ENCODE measurements at places on chromosomes 5 and 9.

GRCh38 chr9:36192196-36192595, 1.5 kb downstream of the CLTA start:
- DNase-seq = no peak

DNA sequence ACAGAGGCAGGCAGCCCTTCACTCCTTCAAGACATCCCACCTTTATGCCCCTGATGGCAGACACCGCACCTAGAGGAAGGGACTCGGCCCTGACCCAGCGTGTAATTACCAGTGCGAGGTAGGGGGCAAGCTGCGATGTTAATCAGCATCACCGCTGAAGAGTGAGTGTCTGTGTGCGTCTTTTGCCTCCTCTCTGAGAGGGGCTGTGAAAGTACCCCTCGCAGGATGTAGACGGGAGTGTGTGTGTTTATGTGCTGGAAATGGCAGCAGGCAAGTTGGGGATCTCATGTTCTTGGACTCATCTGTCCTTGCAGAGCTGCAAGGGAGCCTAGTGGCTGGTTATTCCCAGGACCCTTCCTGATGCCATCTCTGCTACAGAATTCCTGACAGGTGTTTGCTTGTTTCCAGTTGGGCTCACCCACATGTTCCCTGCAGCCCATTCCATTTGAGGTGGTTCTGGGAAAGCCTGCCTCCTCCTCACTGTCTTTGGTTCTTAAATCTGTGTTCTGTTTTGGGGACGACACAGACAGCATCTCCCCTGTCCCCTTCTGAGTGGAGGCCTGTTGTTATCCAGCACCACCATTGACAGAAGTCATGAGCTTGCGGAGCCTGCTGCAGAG, 70.5 kb downstream of the ZNF618 start:
- no peak for DNase-seq

DNA sequence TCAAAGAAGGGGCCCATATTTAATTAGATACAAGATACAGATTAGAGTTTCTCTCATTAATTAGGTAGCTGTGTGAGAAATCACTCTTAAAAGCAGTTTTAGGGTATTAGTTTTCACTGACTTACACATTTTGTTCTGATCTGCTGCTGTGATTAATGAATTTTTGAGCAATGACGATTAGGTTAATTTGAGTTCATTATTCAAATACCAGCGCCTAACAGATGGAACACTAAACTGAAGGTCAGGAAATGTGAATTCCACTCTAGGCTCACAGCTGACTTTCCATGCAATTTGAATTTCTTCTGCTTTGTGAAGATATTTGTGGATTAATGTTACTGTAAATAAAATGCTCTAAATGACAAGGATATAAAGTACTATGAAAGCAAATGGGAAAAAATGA, 380.6 kb downstream of the ADGRV1 start:
- no peak for DNase-seq

GRCh38 chr5:112201141-112201540, 217.9 kb downstream of the EPB41L4A start:
- DNase-seq = no peak

- peak; percentile 11 for DNase-seq
Observed at GRCh38 chr5:137320056-137321045, 178.8 kb downstream of the SPOCK1 start.

DNA sequence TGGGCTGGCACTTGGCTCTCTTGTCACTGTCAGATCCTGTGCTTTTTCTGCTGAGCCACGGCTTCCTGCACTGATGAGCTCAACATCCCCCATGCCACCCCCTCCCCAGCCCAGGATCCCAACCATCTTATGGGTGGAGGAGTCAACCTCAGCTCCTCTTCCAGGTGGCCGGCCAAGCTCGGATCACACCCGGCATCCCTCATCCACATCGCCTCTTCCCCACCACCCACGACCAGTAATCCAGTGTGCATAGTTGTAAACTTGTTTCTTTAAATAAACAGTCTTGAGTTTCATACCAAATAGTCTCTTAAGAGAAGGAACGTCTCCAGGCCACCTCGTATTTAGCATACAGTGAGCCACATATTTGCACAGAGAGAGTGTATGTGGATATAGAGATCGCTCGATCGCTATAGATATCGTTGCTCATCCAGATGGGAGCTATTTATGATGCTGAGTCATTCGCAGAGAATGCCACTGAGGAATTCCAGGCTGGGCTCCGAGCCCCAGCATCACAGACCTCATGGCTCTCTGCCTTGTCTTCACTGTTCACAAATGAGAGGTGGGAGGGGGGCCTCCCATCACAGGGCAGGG, 61.8 kb upstream of the CPLX2 start:
- no peak for DNase-seq

DNA sequence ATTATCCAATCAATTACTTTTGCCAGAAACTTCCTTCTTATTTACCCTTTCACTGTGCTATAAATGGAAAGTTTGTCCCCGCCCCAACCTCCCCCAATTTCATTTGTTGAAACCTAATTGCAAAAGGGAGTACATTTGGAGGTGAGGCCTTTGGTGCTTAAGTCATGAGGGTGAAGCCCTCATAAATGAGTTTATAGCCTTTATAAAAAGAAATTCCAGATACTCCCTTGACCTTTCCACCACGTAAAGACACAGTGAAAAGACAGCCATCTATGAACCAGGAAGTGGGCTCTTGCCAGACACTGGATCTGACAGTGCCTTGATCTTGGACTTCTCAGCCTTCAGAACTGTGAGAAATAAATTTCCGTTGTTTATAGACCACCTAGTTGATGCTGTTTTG, 82.3 kb downstream of the NUDT12 start:
- no peak for DNase-seq

GRCh38 chr5:149298163-149298562, 26.5 kb downstream of the AFAP1L1 start:
- no peak for DNase-seq

DNA sequence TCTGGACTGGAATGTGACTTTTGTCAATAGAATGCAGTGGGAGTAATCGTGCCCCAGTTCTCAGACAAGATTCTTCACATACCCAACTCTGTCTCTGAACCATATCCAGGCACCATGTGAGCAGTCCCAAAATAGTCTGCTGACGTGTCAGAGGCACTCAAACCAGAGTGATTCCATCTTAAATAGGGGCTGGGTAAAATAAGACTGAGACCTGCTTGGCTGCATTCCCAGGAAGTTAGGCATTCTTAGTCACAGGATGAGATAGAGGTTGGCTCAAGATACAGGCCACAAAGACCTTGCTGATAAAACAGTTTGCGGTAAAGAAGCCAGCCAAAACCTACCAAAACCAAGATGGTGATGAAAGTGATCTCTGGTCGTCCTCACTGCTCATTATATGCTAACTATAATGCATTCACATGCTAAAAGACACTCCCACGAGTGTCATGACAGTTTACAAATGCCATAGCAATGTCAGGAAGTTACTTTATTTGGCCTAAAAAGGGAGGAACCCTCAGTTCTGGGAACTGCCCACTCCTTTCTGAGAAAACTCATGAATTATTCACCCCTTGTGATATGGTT, 16.9 kb upstream of the PLCXD3 start:
- no peak for DNase-seq

- DNase-seq = no peak
Observed at GRCh38 chr9:80692751-80693150, 996.6 kb downstream of the TLE1 start.

DNA sequence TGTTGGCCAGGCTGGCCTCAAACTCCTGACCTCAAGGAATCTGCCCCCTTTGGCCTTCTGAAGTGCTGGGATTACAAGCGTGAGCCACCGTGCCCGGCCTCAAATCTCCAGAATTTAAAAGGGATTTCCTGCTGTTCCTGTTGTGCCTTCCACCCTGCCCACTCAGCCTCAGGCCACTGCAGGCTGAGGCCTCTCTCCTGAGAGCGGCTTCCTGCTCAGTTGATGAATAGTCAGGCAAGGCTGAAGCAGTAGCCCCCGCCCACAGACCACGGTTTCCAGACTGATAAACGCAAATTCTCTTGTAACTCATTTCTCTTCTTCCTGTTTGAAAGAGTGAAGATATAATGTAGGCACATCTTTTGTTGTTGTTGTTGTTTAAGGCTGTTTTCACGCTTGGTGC, 127.0 kb upstream of the PLCXD3 start:
- no peak for DNase-seq

All from NCI-H146 (cell line).